ENCODE measurements at places on chromosomes 1 and 21.

GRCh38 chr21:34189506-34189905 lies 116.1 kb downstream of the MRPS6 start:
- no peak for DNase-seq

DNA sequence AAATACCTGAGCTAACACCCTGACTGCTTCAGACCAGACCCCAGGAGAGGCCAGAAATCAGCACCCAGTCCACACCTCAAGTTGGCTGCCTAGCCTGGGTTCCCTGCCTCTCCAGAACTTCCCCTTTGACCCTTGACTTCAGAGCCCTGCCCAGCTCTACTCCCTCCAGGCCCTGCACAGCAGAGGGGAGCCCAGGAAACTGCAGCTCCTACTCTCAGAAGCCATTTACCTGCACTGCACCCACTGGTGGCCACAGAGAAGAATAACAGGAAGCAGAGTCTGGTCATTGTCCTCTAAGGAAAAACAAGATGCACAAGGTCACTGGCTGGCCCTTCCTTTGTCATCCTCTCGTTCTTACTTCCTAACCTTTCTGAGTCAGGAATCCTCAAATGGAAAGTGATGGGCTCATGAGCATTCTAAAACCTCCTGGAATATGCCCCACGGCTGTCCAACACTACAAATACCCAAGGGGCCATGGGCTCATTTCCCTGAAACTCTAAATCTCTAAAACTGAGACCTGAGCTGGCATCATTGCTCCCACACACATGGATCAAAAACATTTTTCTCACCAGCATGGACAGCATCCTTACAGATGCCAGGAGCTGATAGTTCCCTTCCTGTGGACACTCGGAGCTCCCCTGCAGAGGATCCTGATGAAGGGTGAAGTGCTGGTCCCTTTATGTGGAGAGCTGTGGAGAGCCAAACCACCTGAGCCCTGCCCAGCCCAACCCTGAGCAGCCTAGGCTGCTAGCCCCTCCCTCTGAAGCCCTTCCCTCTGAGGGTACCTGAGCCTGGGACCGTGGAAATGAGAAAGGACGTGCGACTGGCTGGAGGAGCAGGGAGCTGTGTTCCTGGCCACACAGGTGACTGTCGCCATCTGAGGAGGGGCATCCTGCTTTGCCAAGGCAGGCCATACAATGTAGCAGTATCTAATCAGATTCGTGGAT lies at the start of gene ITLN2:
Gene ITLN2, minus strand, starts transcription at position 652 of the 947 bp plus-strand sequence. Its CDS starts 68 bp downstream, at position 584.
- DNase-seq = no peak

DNA sequence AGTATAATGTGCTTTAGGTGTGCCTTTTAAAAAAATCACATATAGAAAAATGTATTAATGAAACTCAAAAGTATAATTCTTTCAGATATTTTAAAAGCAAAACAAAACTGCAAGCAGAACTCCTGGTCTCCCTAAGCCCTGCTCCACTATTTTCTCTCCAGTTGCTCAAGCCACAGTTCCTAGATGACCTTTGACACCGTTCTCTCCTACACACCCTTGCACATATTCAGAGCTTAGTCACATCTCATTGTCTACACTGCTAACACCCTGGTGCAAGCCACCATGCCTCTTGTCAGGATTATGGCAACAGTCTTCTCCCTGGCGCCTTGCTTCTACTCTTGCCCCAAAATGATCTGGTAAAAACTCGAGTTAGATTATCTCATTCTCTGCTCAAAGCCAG lies 50.2 kb upstream of the ROR1 start:
- no peak for DNase-seq

DNA sequence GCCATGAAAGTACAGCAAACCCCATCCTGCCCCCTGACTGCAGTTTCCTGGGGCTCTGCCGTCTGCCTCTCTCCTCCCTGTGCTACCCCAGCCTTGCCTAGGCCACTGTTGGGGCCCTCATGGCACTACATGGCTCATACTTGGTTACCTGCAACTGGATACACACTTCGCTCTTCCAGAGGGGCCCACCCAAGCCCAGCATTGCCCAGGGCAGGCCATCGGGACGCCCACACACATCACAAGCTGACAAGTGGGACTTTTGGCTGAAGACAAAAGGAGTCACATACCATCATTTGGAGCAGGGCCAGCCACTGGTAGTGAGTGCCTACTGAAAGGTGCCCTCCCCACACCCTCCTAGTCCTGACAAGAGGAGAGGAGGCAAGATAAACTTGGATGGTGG lies 82.8 kb downstream of the CD247 start:
- no peak for DNase-seq

- DNase-seq = no peak
Observed at GRCh38 chr21:15039607-15040299, 25.0 kb downstream of the NRIP1 start.

- no peak for DNase-seq
Observed at GRCh38 chr21:32353002-32353711, 39.7 kb downstream of the URB1 start.

DNA sequence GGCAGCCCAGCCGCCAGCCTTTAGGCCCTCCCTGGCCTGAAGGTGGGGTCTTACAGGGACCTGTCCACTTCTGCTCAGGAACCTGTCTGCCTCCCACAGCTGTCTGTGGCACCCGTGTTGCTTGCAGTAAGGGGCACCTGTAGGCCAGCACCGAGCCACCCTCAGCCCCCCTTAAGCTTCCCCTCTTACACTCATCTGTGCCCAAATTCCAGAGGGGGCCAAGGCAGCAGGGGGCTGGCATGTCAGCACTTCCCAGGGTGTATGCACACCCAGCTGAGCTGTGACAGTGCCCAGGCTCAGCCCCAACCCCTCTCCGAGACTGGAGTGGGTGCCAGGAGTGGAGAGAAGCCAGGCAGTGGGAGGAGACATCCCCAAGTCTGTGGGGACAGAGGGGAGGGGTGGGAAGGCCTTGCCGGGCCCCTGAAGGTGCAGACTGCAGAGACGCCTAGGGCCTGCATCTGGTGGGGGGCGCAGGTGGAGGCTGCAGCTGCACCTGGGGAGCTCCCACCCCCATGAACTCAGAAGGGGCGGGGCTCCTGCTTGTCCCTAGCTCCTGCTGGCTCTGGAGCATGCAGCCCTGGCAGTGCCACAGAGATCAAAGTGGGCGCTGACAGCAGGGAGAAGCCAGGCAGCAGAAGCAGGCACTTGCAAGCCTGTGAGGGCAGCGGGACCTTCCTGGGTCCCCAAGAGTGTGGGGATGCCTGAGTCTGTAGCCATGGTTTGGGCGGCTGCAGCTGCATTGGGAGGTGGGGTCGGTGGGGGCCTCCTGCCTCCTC lies 5.4 kb upstream of the SLC2A7 start:
- DNase-seq = no peak

- no peak for DNase-seq
Observed at GRCh38 chr1:116765962-116766361, 11.7 kb downstream of the CD2 start.

DNA sequence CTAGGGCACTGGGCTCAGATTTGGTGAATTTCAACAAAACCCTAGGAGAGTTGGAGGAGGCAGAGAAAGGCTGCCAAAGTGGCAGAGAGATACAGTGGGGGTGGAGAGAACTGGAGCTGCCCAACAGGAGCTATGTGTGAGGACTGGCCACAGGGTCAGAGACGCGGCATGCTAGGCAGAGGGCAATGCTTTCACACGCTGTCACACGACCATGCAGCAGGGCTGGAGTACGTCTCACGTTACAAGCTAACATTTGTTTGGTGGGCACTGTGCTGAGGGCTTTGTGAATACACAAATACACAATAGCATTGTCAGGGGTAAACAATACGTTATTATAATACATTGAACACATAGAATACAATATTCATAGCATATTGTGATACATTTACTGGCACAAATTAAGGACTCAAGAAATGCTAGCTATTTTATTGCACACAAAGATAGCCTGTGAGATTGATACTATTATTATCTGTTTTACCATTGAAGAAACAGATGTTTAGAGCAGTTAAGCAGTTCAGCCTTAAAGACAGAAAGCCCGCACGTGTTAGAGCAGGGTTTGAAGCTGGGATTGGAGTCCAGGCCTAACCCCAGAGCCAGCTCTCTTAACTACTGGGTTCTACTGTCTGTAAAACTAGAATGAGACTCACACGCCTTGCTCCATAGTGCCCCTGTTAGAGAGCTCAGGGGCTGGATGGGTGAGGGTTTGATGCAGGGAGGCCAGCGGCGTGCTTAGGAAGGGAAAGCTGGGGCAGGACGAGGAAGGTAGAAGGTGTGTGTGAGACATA lies 4.5 kb downstream of the RAB7B start:
- DNase-seq = no peak

GRCh38 chr1:178599745-178600144 lies 86.8 kb downstream of the TEX35 start:
- DNase-seq = no peak

- no peak for DNase-seq
Observed at GRCh38 chr1:20405893-20406604, 80.0 kb downstream of the CAMK2N1 start.

- no peak for DNase-seq
Observed at GRCh38 chr1:206653715-206654459, 18.6 kb downstream of the DYRK3 start.

- no peak for DNase-seq
Observed at GRCh38 chr1:215900684-215901083, 333.6 kb downstream of the KCTD3 start.

DNA sequence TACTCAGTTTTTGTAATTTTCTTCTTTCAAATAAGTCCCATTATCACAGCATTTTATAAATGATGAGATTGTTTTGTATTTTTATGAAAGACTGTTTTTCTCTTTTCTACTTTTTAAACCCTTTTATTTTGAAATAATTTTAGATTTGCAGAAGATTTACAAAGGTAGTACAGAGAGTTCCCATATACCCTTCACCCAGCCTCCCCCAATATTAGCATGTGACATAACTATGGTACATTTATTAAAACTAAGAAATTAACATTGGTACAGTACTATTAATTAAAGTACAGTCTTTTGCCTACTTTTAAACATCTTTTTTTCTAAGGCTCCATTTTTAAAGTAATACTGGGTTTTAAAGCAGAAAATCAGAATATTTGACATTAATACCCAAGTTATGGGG lies 35.6 kb upstream of the LAMC2 start:
- DNase-seq = no peak

DNA sequence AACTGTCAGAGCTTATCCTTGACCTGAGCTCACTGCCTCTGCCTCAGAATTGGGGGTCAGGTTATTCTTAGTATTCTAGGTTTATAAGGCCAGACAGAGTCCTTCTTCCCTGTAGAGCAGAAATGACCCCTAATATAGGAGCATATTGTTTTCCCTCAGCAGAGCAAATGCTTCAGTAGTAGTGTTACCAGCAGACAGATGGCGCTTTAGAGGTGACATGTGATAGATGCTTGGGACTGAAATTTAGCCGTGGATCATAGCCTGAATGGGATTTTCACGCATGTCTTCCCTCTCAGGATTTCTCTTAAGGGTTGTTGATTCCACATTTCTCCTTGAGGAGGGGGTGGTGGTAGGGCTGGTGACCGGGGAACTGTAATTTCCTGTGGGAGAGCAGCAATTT lies 24.5 kb downstream of the ADARB1 start:
- no peak for DNase-seq

DNA sequence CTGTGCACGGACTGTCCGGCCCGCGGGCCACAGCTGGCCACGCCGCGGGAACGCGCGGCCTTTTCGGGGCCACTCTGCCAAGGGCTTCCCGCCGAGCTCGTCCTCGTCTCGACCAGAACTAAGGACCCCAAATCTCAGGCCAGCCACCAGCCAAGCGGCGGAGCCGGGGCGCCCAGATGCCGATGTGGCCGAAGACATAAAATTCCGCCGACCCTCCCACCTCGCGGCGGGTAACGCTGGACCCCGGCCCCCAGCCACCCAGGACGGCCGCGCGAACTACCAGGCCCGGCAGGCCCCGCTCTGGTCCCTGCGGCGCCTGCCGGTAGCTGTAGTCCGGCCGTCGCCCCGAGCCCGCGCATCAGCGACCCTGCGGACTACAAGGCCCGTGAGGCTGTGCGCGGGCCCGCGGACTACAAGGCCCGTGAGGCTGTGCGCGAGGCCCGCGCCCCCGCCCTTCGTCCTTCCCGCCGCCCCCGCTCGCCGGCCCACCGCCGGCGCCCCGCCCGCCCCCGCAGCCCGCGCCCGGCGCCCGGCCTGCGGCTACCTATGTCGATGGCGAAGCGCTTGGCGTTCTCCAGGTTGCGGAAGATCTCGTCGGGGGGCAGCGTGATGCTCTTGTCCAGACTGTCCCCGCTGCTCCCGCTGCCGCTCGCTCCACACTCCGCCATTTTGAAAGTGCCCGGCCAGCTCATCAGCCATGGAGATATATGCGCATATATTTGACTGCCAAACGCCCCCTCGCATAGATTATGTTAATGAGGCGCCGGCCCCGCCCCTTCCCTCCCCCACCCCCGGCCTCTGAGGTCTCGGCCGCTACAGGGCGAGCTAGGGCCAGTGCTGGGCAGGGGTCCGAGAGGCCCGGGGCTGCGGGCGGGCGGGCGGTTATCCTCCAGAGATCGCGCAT lies at the start of gene PANK4:
Gene PANK4, minus strand, starts transcription at position 677 of the 904 bp plus-strand sequence. Its CDS starts 9 bp downstream, at position 668.
- DNase-seq = peak; percentile 84

- DNase-seq = peak; percentile 95
Observed at GRCh38 chr21:37366482-37367316, at the start of gene DYRK1A. Gene DYRK1A, plus strand, starts transcription at chr21:37366773. Its CDS starts 53,602 bp downstream, at chr21:37420375.

DNA sequence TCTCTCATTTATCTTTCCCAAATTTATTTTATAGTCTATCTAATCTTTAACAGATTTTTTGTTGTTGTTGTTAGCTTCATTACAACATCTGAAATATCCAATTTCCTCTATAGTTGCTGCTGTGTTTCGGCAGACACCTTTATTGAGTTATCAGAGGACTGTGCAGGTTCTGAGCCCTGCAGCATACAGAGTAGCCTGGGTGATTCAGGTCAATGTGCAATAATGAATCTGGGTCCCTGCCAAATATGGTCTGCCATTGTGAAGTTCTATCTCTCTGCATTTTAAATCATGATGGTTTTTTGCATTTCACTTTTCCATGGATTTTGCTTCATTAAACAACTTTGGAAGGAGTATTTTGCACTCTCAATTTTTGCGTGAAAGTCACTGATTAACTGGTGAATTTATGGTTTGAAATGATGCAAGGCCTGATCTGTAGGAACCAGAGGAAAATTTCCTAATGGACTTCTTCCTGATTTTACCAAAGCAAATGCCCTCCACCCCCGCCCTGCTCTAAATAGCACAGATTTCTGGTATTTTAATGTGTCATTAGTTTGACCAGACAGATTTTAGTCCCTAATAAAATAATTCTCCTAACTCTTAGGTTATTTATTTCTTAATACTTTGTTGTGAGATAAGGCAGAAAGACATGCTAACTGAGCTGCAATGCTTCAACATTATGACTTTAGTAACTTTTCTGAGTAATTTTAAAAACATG lies 402.3 kb downstream of the PTBP2 start:
- DNase-seq = no peak

- no peak for DNase-seq
Observed at GRCh38 chr1:111792249-111792648, 36.5 kb downstream of the DDX20 start.

DNA sequence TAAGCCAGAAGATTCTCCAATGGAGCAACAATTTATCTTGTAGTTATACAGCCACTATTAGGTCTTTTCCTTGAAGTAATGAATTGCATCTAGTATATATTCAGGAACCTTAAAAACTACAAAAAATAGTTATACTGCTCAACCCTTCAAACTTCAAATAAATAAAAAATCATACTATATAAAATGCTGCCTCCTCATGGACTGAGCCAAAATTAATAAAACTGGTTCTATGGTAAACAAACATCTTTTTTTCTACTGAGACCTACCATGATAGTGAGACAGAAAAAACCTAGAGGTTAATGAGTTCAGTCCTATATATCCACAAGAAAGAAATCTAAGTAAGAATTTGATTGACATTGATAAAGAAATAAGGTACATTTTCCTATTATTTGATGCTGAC lies 67.7 kb downstream of the GPATCH2 start:
- no peak for DNase-seq

GRCh38 chr1:230833511-230833910 lies 34.8 kb downstream of the C1orf198 start:
- no peak for DNase-seq
